Fibroblast of skin of left biceps (primary cell): ENCODE measurements at places on chromosomes 16 and 17.

- DNase-seq = no peak
These were observed 16.0 kb upstream of the RASL10B start for GRCh38 chr17:35715416-35715815.

GRCh38 chr16:12298285-12298684 lies 321.8 kb downstream of the SNX29 start:
- no peak for DNase-seq

- no peak for DNase-seq
These were observed 21.0 kb downstream of the C16orf90 start for GRCh38 chr16:3474136-3474779.

DNA sequence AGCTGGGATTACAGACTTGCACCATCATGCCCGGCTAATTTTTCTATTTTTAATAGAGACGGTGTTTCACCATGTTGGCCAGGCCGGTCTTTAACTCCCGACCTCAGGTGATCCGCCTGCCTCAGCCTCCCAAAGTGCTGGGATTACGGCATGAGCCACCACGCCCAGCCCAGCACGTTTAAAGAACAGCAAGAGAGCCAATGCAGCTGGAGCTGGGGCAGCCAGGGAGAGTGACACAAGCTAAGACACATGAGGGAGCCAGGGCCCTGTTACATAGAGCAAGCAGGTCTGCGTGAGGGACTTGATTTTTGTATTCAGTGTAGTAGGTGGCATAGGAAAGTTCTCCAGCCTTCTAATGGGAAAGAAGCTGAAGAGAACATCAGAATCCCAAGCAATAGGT lies 21.7 kb upstream of the GOSR2 start:
- DNase-seq = no peak

DNA sequence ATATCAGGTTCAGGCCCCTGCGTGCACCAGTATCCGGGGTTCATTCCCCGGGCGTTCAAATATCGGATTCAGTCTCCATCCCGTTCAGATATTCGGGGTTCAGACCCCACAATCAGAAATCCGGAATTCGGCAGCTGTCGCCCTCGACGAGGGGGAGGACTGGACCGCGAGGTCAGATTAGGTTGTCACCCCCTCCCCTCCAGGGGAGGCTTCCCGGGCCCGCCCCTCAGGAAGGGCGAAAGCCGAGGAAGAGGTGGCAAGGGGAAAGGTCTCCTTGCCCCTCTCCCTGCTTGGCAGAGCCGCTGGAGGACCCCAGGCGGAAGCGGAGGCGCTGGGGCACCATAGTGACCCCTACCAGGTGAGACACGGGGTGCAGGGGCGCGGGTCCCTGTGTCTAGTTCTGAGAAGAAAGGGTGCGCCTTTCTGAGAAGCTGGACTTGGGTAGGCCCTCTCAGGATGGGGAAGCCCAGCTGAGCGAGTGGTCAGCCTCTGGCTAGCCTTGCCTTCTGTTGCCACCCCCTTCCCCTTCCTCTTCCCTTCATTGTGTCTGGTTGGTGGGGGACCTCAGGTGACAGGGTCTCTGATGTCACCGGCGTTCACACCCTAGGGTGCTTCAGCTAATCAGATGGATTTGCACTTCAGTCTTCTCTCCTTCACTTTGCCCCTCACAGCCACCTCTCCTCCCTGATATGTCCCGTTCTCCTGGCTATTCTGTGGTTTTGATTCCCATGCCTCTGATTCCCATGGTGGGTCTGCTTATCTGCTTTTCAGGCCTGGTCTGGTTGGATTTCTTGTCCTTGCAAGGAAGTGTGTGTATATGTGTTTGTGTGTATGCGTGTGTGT lies 844 bp downstream of the TAOK2 start:
- no peak for DNase-seq

- DNase-seq = peak; percentile 63
These were observed 4.5 kb upstream of the TMEM92 start for GRCh38 chr17:50269477-50270434.

DNA sequence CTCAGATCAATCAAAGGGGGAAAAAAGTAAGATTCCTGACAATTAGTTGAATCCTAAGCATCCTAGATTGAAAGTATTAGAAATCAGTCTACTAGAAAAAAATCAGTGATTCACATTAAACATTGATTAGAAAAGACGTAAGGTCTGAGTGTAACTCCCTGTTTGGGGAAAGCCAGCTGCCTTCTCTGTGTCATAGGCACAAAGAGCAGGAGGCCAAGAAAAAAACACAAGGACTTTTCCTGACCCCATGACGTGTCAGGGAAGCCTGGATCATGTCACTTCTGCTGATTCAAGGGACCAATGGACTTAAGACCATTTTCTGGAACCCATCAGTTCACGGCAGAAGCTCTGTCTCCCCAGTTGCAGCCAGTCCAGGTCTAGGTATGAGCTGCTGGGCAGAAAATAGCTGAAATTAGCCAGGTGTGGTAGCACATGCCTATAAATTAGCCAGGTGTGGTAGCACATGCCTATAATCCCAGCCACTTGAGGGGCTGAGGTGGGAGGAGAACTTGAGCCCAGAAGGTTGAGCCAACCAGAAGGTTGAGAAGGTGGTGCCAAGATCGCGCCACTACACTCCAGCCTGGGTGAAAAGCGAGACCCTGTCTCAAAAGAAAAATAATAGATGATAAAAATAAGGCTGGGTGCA lies 35.9 kb downstream of the RANBP10 start:
- no peak for DNase-seq

DNA sequence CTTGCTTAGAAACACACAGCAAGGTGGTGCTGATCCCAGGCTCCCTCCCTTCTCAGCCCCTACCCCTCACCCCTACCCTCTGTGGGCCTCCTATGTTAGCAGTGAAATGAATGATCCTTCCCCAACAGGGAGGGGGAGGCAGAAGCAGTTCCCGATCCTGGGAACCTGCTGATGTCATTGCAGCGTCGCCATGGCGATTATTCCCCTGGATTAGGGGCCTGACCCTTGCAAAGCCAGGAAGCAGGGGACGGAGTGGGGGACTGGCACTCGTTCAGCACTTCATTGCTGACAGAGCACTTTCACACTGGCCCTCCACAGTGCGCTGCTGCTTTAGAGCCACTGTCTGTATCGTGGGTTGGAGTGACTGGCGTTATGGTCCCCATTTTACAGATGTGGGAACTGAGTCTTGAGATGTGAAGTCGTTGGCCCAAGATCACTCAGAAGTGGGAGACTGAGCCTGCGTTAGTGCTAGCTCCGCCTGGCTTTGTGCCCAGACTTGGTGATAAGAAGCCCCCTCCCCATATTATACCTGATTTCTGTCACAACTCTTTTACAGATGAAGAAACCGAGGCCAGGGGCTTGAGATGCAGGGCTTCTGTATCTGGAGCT lies 26.6 kb downstream of the LASP1 start:
- no peak for DNase-seq

DNA sequence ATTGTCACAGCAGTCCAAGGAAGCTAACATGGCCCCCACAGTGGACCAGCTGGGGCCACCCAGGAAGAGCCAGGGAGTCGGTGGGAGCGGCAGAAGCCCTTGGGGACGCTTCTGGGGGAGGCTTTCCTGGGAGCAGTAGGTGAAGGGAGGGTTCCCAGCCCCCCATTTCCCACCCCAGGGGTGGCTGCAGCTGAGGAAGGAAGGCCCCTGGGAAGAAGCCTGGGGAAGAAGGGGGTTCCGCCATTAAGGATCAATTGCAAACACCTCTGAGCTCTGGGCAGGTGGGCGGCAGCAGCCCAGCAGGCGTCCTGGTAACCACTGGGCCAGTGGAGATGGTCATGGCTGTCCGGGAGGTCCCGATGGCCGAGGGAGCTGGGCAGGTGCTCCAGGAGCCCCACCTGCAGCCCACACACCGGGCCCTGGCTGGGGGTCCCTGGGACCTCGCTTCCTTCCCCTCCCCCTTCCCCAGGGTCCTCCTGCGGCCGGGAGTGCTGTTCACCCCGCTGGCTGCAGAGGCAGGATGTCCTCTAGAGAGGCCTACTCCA lies 592 bp upstream of the PERCC1 start:
- no peak for DNase-seq

GRCh38 chr17:57782062-57782490 lies 37.0 kb upstream of the CCDC182 start:
- DNase-seq = no peak

DNA sequence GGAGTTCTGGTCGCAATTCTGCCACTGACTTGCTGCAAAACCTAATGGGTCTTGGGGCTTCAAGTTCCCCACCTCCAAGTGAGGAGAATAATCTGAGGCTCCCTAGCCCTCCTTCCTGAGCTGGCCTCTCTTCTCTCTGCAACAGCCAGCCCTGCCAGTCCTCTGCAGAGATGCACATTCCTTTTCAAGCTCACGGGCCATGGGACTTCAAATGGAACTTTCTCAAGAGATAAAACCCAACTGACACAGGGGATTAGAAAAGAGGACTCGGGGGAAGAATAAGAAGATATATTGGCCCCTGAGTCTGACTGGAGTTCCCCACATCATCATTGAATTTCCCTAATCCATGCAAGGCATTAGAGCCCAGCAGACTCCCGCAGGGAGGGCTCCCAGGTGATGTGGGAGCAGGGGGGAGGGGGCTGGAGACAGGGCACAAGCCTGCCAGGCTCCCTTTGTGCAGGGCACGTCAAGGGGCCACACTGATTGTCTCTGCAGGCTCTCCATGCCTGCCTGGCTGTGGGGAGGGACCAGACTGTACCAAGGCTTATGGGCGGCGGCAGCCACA lies 131.0 kb downstream of the CCDC144A start:
- no peak for DNase-seq

DNA sequence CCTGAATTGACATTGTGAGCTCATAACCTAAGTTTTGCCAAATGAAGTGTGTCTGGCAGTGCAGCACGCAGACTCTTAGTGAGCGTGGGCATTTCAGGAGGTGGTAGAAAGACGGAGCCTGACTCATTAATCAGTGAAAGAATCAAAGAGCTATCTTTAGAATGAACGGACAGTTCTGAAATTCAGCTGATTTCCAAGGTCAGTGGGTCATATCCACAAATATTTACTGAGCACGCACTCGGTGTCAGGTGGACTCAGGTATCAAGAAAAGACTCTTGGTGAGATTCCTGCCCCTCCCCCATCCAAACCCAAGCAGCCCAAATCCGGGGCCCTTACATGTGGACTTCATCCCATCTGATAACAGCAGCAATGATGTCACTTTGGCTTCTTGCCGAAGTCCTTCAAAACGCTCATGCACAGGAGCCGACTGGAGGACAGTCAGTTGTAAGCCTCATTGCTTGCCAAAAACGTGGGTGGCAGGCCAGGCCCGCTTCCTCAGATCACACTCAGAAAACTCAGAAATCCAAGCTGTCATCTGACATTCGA lies 185.8 kb downstream of the HS3ST3A1 start:
- no peak for DNase-seq

- no peak for DNase-seq
These were observed 6.3 kb upstream of the TBCD start for GRCh38 chr17:82745524-82745923.

DNA sequence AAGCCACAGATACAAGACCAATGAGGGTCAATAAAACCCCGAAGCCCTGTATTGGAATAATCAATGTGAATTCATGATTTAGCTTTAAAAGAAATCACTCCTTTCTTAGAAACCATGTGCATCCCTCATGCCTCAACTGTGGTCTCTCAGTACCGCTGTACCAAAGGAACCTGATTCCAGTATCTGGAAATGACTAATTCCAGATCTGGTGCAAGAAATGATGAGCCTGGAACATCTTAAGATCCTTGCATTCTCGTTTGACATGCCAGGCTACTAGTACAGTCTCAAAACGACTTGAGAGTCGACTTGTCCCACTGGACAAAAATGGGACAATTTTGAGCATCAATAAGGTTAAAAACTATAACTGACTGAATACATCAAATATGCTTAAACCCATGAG lies 21.2 kb downstream of the USP31 start:
- DNase-seq = no peak

DNA sequence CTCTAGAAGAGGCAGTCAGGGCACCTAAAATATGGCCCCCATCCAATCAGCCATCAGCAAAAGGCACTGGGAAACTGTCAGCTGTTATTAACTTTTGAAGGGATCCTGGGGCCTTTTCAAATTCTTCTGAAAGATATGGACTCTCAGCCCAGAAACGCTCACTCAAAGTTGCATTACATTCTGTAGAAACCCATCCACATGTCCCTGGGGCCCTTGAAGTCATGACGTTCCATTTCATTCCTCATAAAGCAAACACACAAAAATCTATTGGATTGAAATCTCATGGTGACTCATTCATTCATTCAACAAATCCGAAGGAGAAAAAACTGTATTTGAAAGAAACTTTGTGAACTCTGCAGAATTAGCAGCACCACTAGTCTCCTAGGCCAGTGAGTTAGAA lies 215.3 kb downstream of the C16orf95 start:
- peak; percentile 56 for DNase-seq

GRCh38 chr16:80580109-80580832 lies 39.5 kb downstream of the DYNLRB2 start:
- peak; percentile 40 for DNase-seq

DNA sequence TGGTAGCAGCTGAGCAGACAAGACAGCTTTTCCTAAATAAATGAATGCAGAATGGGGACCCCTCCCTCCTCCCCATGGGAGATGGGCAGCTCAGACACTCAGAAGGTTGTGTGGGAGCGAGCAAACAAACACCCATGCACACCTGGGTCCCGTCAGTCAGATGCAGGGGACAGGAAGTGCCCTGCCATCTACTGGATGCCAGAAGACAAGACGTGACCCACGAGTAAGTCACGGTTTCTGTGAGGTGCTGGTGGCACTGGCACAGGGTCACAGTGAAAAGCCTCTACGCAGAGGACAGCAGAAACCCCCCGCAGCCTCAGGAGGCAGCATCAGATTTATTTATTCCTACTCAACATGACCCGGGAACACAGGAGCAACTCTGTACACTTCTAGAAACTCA lies 8.4 kb downstream of the HBQ1 start:
- no peak for DNase-seq

DNA sequence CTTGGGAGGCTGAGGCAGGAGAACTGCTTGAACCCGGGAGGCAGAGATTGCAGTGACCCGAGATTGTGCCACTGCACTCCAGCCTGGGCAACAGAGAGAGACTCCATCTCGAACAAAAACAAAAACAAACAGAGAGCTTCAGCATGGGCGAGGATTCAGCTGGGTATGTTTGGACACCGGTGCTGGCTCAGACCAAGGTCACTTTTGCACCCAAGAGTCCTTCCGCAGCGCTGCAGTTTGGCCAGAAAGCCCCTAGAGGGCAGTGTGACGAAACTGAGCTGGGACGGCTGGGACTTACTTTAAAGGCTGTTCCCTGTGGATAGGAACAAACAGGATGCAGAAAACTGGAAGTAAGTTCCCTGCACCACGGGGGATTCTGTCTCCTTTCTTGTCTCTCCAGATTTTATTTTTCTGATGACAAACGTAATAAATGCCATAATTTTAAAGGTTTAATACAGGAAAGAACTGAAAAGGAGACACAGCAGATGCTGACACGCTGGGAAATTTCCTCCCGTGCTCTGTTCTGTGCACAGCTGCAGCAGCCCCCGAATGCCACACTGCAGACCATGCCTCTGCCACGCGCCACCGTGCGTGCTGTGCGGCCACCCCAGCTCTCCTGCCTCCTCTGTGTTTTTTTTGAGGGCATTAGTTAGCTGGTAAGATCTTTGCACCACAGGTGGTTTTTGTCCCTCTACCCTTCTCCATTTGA lies 25.2 kb upstream of the USP36 start:
- no peak for DNase-seq

GRCh38 chr16:72865258-72865657 lies 182.7 kb downstream of the ZFHX3 start:
- no peak for DNase-seq
